Esophagus squamous epithelium (tissue), 5 donors: ENCODE measurements at places on chromosomes 6 and 20. TPM values are rescaled to one million over a fixed set of nuclear protein-coding genes. Genes with fewer than 3 reads are reported as not detected.

- DNase-seq = no peak
- H3K4me1 ChIP-seq = peaks cover 76% of the 10 kb centered on the region
- H3K27me3 ChIP-seq = no peaks in the 10 kb centered on the region
- peak overlapping the region; percentile 89 for H3K27ac ChIP-seq
- no peaks in the 10 kb centered on the region for H3K36me3 ChIP-seq
- no peak overlapping the region for H3K4me3 ChIP-seq
Measured at GRCh38 chr20:37315452-37316110, 26.1 kb downstream of the MANBAL start.

- H3K4me1 ChIP-seq = peaks cover 4% of the 10 kb centered on the region
- H3K27ac ChIP-seq = no peak overlapping the region
- no peaks in the 10 kb centered on the region for H3K27me3 ChIP-seq
Measured at GRCh38 chr6:36724514-36725390, 27.1 kb downstream of the RAB44 start.

- H3K4me3 ChIP-seq = no peak overlapping the region
- no peak for DNase-seq
- H3K4me1 ChIP-seq = no peaks in the 10 kb centered on the region
- no peak overlapping the region for H3K27ac ChIP-seq
- H3K27me3 ChIP-seq = no peaks in the 10 kb centered on the region
Measured at GRCh38 chr20:54625497-54625896, 150.1 kb downstream of the DOK5 start.

DNA sequence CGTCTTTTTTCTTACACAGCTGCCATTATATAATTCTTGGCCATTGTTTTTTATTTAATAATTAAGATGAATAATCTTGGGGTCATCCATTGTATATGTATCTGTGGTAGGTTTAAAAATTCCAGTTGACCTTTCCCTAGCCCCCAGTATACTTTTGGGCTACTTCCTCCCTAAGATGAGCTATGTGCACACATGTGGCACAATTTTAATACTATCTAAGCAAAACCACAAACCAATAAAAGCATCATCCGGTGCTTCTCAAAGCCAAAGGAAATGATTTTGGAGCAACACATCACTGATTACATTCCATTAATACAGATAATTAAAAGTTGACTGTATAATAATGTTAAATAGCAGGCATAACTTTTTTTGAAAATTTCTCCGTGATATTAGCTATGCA is 161.2 kb downstream of the ATXN1 start:
- H3K27ac ChIP-seq = no peak overlapping the region
- no peaks in the 10 kb centered on the region for H3K27me3 ChIP-seq
- H3K4me3 ChIP-seq = no peak overlapping the region
- H3K4me1 ChIP-seq = peaks cover 24% of the 10 kb centered on the region
- DNase-seq = no peak

DNA sequence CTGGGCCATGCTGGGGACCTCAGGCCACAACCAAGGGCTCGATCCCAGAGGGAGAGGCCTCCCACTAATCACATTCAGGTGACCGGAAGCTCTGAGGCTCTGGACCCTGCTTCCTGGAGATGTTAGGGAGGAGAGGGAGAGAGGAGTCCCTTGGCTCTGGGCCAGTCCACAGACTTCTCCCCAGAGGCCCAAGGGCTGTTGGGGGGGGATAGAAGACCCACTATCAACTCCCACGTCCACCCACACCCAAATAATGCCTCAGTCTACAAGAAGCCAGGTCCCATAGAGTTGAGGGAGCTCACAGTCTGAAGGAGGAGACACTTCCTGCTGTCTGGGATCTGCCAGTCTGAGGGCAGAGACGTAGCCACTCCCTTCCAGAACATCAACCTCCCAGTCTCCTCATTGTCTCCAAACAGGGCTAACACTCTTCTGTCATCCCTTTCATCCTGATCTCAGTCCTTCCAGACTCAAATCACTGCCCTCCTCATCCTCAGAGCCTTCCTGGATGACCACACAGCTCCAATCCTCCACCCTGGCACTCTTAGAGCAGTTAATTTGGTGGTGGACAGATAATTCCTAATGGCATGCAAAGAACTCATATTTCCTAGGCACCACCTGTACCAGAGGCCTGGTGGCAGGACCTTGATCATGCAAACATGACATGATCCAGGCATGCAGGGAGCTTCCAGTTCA is 69.9 kb downstream of the MRPL14 start:
- peaks cover 31% of the 10 kb centered on the region for H3K4me1 ChIP-seq
- H3K27me3 ChIP-seq = no peaks in the 10 kb centered on the region
- H3K36me3 ChIP-seq = no peaks in the 10 kb centered on the region

DNA sequence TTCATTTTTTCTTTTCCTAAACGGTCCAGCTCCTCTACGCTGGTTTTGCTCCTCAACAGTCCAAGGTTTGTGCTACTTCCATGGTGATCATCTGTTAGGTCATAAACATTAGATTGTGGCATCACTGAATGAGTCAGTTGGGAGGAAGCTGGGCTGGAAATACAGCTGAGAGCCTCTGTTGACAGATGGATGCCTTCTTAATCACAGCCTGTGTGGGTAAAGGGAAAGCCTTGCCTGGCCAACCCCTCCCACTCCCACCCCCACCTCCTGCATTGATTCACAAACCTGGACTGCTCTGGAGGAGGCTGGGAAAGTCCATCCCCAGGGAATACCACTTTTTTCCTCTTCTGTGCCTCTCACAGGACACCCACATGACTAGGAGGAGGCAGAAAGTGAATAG is 180.6 kb upstream of the CCN2 start:
- no peaks in the 10 kb centered on the region for H3K36me3 ChIP-seq
- H3K27me3 ChIP-seq = no peaks in the 10 kb centered on the region
- H3K4me1 ChIP-seq = peaks cover 41% of the 10 kb centered on the region
- no peak overlapping the region for H3K4me3 ChIP-seq

GRCh38 chr20:36145877-36146707 is 8.4 kb upstream of the EPB41L1 start:
- no peak for DNase-seq
- H3K4me3 ChIP-seq = no peak overlapping the region
- H3K36me3 ChIP-seq = no peaks in the 10 kb centered on the region
- H3K4me1 ChIP-seq = peaks cover 3% of the 10 kb centered on the region

GRCh38 chr20:57628047-57628961 is 8.1 kb upstream of the ZBP1 start:
- peaks cover 9% of the 10 kb centered on the region for H3K4me1 ChIP-seq
- H3K27me3 ChIP-seq = peaks cover 11% of the 10 kb centered on the region
- H3K4me3 ChIP-seq = no peak overlapping the region

DNA sequence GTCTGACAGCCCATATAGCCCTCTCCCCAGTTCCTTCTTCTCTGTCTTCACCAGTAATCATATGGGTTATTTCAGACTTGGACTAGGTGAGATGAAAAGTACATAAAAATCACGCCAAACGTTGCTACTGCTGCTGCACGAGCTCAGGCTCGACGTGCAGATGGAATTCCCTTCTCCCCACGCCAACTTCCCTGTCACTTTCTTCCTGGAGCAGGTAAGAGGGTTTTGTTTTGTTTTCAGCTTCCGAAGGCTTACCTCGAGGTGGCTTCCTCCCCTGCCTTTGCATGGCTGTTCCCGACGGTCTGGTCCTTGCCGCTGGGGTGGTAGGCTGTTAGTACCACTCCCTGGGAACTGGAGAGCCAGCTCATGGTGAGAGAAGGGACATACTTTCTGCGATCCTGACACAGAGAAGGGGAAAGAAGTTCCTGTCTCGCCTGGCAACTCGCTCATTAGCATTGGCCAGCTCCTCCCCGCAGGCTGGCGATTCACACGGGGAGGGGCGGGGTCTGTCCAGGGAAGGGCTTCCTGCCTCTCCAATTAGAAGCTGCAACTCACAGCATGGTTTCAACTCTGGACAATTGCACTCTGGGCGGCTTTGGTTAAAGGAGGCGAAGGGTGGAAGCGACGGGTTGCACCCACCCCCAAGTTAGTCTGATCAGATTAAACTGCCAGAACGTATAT is at the start of gene ARHGAP18:
ARHGAP18 (minus strand) TSS at position 409 of the 681 bp plus-strand sequence; CDS start at position 368, 41 bp downstream.
- H3K27me3 ChIP-seq = no peaks in the 10 kb centered on the region
- peaks cover 7% of the 10 kb centered on the region for H3K4me1 ChIP-seq
- peak; percentile 45 for DNase-seq
- H3K4me3 ChIP-seq = peak within 1 kb of the TSS; percentile 42
- no peaks in the 10 kb centered on the region for H3K36me3 ChIP-seq

DNA sequence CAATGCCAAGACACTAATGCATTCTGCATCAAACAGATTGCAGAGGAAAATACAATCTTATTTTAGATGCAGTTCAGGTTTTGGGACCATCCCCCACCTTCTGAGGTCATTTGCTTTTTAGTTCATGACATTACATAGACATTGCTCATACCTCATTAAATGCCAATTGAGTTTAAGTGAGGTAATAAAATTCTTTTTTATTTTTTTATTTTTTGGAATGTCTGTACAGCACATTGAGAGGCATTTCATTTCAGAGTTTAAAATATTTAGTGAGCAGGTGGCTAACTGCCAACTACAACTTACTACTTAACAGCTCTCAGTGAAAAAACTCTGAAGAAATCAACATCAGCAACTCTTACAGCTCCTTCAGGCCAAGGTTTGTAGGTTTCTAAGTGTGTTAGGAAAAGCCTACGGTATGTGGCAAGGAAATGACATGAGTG is 482.2 kb upstream of the RNF217 start:
- no peak overlapping the region for H3K27ac ChIP-seq
- no peak overlapping the region for H3K4me3 ChIP-seq
- no peaks in the 10 kb centered on the region for H3K36me3 ChIP-seq
- H3K4me1 ChIP-seq = no peaks in the 10 kb centered on the region
- no peak for DNase-seq

Gene RSPO4
- total RNA-seq = 0.23 TPM

Gene OLIG3
- total RNA-seq = not detected

Gene KCNB1
- 1.8 TPM for total RNA-seq
